ENCODE measurements at places on chromosomes 12 and 14. TPM values are rescaled to one million over a fixed set of nuclear protein-coding genes. Genes with fewer than 3 reads are reported as not detected.

The ABCD2 gene
- total RNA-seq = 6.5 TPM

The ATXN3 gene
- total RNA-seq = 15.7 TPM

The AMDHD1 gene
- total RNA-seq = 0.47 TPM

The CLEC4D gene
- total RNA-seq = not detected

The TCL1A gene
- not detected for total RNA-seq

The NFE2 gene
- 0.71 TPM for total RNA-seq

The CCDC38 gene
- 0.22 TPM for total RNA-seq

The PSEN1 gene
- 25.2 TPM for total RNA-seq

The TTC9 gene
- total RNA-seq = 1.9 TPM

The GNB3 gene
- 7.5 TPM for total RNA-seq

The NPFF gene
- not detected for total RNA-seq

The SNRPF gene
- 10.7 TPM for total RNA-seq

The TMEM19 gene
- total RNA-seq = 25.1 TPM

The TMEM253 gene
- total RNA-seq = 0.19 TPM

The KRT86 gene
- not detected for total RNA-seq

The EXOC3L4 gene
- 0.66 TPM for total RNA-seq

The NR1H4 gene
- total RNA-seq = not detected

The FIGNL2 gene
- total RNA-seq = 0.30 TPM

The CLEC4A gene
- total RNA-seq = 1.5 TPM

The AKAP5 gene
- 0.19 TPM for total RNA-seq

All from left ventricle myocardium inferior (tissue), 1 donor.